Activated effector memory CD4-positive, alpha-beta T cell treated with anti-CD3 and anti-CD28 coated beads, Interleukin-2, amount 50 U/mL, for 16 hours (primary cell): ENCODE measurements at places on chromosomes 2 and 18.

DNA sequence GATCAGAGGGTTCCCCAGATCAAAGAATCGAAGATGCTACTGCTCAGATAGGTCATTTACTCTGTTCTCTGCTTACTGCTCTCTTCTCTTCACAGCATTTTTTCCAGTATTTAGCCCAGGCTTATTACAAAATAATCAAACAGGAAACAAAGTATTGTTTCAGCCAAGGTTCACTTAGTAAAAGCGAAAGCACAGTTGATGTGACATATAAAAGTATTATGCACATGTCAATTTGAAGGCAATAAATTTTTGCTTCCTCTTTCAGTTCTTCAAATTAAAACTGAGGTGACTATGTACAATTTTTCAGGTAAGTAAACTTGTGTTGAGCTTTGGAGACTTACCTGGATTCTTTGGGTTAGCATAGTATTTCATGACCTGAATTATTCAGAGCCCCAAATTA lies 262.8 kb upstream of the CHST9 start:
- DNase-seq: no peak

DNA sequence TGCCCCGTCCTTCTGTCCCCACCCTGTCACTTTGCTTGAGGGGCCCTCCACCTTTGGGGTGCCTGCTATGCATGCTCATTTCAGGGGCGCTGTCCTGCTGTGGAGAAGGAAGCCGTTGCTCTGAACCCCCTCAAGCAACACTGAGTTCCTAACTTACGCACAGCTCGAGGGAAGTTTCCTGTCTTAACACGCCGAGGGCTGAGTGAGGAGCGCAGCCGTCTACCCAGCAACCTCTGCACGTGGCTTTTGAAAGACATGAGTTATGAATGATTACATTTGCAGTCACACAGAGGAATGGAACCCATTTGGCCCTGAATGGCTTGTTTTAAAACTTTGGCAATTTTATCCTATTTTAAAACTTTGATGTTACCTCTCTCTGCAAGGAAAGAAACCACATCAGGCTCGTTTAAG lies 14.0 kb downstream of the RAMP1 start:
- peak; percentile 59 for DNase-seq

GRCh38 chr18:4510160-4510559 lies 55.1 kb upstream of the DLGAP1 start:
- no peak for DNase-seq

DNA sequence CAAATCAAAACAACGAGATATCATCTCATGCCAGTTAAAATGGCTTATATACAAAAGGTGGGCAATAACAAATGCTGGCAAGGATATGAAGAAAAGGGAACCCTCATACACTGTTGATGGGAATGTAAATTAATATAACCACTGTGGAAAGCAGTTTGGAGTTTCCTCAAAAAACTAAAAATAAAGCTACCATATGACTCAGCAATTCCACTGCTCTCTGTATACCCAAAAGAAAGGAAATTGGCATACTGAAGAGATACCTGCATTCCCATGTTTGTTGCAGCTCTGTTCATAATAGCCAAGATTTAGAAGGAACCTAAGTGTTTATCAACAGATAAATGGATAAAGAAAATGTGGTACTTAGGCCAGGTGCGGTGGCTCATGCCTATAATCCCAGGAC lies 124.8 kb downstream of the MSTN start:
- no peak for DNase-seq

DNA sequence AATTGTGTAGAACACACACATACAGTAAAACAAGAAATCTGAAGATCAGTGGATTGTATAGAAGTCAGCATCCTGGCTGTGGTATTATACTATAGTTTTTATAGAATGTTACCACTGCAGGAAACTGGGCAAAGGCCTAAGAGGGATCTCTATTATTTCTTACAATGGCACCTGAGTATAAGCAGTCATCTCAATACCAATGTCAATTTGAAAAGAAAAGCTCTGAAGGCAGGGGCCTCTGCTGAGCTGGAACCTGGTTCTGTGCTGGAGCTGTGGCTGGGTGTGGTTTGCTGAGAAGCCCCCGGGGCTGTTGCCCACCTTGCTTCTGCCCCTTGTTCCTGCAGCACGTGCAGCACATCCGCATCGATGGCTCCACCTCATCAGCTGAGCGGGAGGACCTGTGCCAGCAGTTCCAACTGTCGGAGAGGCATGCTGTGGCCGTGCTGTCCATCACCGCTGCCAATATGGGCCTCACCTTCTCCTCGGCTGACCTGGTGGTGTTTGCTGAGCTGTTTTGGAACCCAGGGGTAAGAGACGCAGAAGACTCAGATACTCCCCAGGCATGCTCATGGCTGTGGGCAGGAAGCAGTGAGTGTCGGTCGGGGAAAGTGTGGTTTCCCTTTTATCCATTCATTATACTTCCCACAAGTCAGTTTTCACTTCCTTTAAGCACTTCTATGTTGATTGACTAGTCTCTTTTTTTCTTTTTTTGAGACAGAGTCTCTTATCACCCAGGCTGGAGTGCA lies 23.5 kb upstream of the RPL37A start:
- no peak for DNase-seq

DNA sequence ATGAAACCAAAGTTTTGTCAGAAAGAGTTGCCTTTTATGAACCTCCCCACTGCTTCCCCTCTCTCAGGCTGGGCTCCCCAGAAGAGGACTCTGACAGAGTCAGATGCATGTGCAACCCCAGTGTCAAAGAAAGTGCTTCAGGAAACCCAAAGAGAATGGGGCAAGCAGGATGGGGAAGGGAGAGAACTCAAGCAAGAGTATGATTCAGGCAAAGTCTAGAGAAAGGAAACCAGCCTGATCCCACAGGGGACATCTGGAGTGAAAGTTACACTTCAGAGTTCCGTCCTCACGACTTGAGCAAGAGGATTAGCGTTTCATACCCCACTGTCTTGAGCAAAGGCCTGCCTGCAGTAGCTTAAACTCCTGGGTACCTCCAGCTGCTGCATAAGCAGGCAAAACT lies 51.8 kb upstream of the EPC2 start:
- DNase-seq: no peak

DNA sequence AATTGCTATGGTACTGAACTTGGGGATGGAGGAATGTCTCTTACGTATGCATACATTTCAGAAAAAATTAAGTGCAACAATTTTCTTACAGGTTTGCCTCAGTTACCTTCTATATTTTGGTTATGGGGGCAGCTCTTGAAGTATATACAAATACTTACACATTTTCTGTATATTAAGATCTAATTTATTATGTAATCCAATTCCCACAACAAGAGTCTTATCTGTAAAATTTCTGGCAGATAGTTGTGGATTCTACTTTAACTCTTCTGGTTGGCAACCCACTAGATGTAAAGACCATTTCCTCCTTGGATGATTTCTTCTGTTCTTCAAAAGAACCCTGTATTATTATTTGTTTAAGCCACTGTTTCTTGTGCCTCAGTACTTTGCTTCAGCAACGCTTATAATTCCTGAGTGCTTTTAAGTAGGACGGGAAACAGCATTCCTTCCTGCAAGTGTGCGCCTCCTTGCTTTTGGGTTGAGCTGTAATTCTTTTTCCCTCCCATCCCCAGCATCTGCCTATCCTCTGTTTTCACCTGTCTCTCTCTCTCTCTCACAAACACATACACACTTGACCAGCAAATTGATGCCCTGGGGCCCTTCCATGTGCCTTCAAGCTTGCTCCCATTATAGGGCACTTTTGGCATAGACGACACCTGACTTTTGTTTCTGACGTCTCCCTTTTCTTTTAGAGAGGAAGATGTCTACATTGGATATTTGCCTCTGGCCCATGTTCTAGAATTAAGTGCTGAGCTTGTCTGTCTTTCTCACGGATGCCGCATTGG lies 61.4 kb downstream of the ACSL3 start:
- DNase-seq: no peak

DNA sequence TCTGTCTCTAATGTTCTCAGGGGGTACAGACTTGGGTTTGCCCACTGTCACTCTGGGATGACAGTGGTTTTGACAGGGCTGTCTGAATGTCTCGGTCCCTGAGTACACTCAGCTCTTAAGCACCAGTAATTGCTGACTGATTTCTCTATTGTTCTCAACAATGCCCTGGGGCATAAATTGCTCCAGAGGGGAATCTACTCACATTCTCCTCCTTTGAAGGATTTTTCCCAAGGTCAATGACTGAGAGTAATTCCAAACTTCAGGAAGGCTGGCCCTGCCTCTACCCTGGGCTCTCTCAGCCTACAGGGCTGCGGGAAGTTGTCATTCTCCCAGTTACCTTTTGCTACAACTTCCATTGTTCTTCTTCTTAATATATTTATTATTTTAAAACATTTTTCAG lies 36.5 kb downstream of the MC2R start:
- no peak for DNase-seq

- DNase-seq: no peak
Observed at GRCh38 chr18:74528478-74528877, 5.8 kb upstream of the CNDP1 start.

- no peak for DNase-seq
Observed at GRCh38 chr2:21356086-21356856, 232.5 kb downstream of the TDRD15 start.

- peak; percentile 49 for DNase-seq
Observed at GRCh38 chr2:96108541-96109360, 7.6 kb downstream of the ADRA2B start.

DNA sequence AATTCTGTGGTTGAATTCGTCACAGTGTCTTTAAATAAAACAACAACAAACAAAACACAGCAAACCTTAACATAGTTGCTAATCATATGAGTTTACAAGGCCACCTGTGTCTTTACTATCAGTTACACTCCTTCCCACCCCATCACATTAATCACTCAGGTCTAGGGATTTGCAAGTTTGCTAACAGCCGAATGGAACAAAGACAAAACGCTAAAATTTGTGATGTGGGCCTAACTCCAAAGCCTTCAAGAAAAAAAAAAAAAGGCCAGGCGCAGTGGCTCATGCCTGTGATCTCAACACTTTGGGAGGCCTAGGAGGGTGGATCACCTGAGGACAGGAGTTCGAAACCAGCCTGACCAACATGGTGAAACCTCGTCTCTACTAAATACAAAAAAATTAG lies 566 bp upstream of the POLI start:
- DNase-seq: no peak

GRCh38 chr2:237293978-237294377 lies 120.0 kb downstream of the COL6A3 start:
- DNase-seq: no peak

- DNase-seq: no peak
Observed at GRCh38 chr2:132496555-132496954, 80.0 kb downstream of the GPR39 start.

- DNase-seq: no peak
Observed at GRCh38 chr2:60371681-60372080, 181.8 kb downstream of the BCL11A start.

DNA sequence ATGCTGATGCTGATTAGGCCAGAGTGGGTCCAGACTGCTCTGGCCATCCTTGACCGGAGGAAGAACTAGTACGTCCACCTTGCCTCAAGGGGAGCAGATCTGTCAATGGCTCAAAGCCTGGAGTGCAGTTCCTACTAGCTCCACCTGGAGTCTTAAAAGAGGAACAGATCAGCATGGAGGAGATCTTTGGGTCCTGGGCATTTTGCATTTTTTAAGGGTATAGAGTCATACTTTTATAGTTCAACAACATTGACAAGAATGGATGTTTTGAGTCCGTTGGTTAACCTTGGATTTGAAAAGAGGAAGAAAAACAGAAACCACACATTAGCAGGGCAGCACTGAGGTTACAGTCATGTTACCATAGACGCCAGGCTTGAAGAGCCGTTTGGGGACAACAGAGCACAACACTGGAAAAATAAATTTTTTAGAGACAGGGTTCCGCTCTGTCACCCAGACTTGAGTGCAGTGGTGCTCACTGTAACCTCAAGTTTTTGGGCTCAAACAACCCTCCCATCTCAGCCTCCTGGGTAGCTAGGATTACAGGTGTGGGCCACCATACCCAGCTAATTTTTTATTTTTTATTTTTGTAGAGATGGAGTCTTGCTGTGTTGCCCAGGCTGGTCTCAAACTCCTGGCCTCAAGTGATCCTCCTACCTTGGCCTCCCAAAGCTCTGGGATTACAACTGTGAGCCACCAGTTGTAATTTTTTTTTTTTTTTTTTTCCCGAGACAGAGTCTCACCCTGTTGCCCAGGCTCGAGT lies 78.5 kb downstream of the PRKCE start:
- DNase-seq: no peak

DNA sequence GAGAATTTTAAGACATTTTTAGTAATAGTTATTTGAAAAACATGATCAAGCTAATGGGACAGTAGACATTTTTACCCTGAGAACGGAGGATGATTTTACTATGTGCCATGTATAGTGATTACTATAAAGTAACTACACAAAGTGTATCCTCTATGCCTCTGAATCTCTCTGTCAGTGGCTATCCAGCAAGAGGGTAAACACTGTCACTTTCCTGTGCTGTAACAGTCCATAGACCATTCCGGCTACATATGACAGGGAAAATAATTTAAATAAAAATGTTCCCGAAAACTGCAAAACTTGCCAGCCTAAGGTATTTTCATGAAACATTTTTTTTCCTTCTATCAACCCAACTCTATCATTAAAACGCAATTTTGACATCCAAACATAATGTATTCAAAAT lies 1632.2 kb upstream of the ACVR2A start:
- DNase-seq: no peak

GRCh38 chr2:181253438-181253837 lies 203.7 kb upstream of the ITGA4 start:
- DNase-seq: no peak

DNA sequence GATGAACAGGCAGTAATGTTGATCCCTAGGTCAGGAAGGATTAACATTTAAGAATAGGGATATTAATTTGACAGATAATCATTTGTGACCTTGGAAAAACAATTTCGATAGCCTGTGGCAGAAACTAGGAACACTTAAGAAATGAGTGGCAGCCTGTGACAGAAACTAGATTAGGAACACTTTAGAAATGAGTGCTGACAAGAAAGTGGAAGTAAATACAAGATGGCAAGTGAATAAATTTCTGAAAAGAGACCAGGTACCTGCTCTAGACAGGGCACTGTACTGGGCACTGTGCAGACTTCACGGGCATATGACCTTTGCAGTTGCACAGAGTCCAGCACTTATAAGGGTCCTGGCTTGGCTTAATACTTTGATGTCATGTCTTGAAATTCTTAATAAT lies 5.5 kb upstream of the HNRNPA3 start:
- DNase-seq: no peak
